ENCODE measurements at places on chromosomes 1 and 21.

- DNase-seq = no peak
Measured at GRCh38 chr1:109503935-109504334, 5.6 kb downstream of the AMIGO1 start.

GRCh38 chr1:115815694-115816093, 25.2 kb downstream of the NHLH2 start:
- no peak for DNase-seq

DNA sequence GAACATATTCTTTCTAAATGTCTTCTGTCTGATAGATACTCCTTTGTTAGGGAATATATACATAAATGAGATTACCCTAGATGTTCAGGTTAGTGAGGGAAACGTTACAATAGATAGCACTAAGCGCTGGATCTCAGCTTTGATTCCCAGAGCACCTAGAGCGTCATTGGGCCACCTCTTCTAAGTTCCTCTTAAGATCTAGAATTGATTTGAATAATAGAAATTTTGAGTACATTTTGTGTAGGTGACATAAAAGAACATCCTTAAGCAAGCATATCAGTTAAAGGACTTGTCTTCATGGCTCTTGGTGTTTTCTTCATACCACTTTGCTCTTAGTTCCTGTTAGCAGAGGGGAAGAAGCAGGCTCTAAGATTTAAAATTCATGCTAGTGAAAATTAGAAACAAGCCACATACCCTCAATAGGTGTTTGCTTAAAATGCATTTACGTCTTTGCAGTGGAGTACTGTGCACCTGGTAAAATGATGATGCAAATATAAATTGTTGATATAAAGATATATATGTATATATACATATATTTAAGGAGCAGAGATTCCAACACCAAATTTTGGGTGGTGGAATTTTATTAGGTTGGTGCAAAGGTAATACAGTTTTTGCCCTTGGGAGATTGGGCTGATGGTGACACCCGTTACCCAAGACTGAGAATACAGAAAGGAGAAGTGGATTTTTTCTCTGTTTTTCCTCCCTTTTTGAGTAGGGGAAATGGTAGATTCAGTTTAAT, 47.1 kb downstream of the DYRK1A start:
- DNase-seq = no peak

- DNase-seq = no peak
Measured at GRCh38 chr21:40606341-40606740, 240.6 kb downstream of the DSCAM start.

DNA sequence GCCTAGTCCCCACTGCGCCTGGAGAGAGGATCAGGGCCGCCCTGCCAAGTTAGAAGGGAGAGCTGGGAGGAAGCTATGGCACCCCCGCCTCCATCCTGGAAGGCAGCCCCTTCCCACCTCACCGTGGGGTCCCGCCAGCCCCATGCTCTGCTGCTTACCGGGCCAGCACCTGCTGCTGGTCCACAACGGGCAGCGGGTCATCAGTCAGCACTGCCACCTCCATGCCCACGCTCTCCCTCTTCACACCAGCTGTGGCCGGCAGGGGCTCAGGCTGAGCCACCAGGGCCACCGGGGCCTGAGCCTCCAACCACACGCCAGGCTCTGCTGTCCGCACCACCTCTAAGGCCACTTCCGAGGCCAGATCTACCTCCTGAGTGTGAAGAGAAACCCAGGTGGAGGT, 23.5 kb upstream of the DDOST start:
- DNase-seq = no peak
